Stimulated activated CD4-positive, alpha-beta T cell treated with anti-CD3 and anti-CD28 coated beads, Interleukin-2, amount 100 ng/mL, for 24 hours (primary cell): ENCODE measurements at places on chromosomes 16 and 17.
A peak's percentile ranks its signal among the peaks of the same experiment; 100 is the strongest.

- DNase-seq: no peak
Observed at GRCh38 chr17:38435795-38436194, 7.5 kb downstream of the ARHGAP23 start.

- DNase-seq: no peak
Observed at GRCh38 chr17:77807051-77807745, 151.3 kb upstream of the TNRC6C start.

GRCh38 chr17:21262259-21262993 lies 9.2 kb upstream of the NATD1 start:
- DNase-seq: no peak

GRCh38 chr17:50046179-50046578 lies 9.7 kb upstream of the ITGA3 start:
- no peak for DNase-seq

- no peak for DNase-seq
Observed at GRCh38 chr17:35668802-35669201, 62.6 kb upstream of the RASL10B start.

DNA sequence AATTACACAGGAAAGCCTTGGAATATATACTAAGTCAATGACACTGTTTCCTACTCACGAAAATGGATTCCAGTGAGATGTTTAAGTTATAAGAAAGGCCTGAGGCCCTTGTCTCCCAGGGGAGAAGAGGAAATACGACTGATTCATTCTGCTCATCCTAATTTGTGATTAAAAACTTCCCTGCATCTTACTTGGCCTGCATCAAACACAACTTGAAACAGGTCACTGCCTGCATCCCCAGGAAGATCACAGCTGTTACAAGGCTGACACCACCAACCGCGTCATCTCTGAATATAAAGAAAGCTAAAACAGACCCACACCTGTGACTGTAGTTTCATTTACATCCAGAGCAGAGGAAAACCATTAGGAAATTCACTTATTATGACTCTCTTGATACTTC lies 121.9 kb downstream of the DNAH3 start:
- DNase-seq: no peak

- no peak for DNase-seq
Observed at GRCh38 chr17:10600571-10600970, 51.1 kb upstream of the MYH2 start.

DNA sequence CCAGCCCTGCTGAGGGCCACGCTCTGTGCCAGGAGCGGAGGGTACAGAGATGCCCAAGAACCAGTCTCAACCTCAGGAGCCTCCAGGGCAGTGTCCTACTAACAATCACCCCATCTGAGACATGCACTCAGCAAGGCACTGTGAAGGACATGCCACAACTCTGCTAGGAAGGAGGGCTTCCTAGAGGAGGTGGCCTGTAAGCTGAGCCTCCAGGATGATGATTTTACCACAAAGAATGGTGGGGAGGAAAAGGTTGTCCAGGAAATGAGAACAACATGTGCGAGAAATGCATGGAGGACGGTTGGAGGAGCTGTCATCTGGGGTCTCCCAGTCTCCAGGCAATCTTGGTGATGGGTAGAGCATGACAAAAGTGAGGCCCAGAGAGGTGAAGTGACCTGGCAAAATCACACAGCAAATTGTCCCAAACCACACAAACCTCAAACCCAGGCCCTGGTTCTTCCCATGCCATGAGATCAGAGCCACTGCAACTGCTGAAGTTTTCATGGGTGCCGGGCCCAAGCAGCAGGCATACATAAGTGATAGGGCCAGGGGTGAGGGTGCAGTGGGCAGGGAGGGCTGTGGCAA lies 30.5 kb downstream of the CNGB1 start:
- DNase-seq: no peak

- DNase-seq: peak; percentile 29
Observed at GRCh38 chr16:24253192-24253591, 2.9 kb upstream of the CACNG3 start.

DNA sequence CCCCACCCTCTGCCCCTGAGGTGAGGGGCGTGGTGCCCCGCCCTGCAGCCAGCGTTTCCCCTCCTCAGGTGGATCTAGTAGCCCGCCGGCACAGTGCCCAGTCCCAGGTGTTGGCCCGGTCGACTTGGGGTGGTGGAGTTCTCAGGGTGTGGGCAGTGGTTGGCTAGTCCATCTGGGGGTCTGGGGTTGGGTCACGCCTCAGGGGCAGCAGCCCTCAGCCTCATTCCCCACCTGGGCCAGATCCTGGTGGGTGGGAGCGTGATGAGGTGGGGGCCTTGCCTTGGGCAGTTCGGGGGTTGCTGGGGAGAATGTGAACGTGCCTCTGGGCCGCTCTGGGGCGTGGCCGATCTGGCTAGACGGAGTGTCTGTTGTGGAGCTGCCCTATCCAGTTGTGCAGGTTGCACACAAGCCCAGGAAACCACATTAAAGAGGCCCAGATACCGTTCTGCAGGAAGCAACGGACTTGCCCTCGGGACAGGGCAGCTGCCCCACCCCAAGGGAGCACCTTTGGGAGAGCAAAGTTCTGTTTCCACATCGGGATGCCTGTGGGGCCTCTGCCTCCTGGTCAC lies 32.0 kb downstream of the GSE1 start:
- DNase-seq: no peak

GRCh38 chr17:3544365-3544764 lies 13.2 kb downstream of the TRPV3 start:
- no peak for DNase-seq

- DNase-seq: no peak
Observed at GRCh38 chr16:1913327-1914083, 4.7 kb downstream of the HS3ST6 start.

GRCh38 chr17:680529-680928 lies 34.1 kb downstream of the VPS53 start:
- no peak for DNase-seq

DNA sequence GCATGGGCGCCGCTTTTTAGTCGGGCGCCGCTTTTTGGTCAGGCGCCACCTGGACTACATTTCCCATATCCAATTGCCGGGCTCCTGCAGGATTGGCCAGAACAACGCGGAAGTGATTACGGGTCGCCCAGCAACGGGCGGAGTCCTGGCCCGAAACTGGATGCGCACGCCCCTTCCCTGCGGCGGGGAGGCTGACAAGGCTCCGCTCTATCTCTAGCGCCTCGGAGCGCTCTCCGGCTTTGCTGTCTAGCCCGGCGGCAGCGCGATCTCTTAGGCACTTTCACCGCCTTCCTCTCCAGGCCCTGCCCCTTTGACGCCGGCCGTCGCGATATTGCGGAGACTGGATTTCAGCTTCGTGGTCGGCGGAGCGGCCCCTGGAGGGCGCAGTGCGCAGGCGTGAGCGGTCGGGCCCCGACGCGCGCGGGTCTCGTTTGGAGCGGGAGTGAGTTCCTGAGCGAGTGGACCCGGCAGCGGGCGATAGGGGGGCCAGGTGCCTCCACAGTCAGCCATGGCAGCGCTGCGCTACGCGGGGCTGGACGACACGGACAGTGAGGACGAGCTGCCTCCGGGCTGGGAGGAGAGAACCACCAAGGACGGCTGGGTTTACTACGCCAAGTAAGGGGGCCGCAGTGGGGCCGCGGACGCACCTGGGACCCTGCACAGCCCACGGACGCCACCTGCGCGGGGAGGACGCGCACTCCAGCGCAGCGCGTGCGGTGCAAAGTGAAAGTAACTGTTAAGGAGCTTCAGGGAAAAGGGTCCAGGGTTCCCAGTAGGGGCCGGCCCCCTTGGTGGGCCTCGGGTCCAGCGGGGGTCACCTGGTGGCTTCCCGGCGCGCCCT lies at the start of gene WWOX:
Gene WWOX, plus strand, starts transcription at position 384 of the 841 bp plus-strand sequence.
- peak; percentile 93 for DNase-seq

DNA sequence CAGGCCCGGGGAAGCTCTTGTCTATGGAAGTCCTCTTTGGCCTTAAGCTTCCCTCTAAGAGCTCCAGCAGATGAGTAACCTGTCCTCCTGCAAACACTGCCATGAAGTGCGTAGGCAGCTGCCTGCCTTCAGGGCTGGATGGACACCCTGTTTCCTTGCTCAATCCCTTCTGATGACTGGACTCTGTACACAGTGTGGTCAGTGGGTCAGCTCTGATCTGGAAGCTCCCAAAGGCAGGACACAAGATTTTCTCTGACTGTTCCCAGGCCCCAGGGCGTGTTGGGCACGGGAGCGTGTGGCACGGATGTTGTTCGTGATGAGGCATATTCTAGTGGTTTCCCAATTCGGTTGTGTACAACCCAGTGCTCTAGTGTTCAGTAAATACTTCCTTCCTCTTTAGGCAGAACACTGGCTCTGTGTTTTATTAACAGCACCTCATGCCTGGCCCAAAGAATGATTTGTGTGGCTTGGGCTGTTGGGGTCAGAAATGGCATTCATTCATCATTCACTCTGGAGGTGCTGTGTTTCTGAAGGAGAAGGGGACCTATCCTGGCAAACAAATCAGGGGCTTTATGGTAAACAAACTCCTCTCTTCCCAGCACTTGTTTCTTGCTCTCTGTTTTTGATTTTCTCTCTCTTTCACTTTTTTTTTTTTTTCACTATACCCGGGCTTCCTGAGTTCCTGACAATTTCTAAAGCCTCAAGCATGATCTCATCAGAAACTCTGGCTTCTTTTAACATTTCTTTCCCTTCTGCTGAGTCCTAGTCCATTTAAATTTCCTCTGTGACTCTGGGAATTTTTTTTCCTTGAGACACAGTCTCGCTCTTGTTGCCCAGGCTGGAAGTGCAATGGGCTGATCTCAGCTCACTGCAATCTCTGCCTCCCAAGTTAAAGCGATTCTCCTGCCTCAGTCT lies 12.0 kb upstream of the RNF157 start:
- peak; percentile 46 for DNase-seq

GRCh38 chr17:66459811-66460270 lies 157.4 kb downstream of the PRKCA start:
- DNase-seq: no peak

GRCh38 chr16:89907055-89907814 lies 11.4 kb upstream of the MC1R start:
- no peak for DNase-seq

DNA sequence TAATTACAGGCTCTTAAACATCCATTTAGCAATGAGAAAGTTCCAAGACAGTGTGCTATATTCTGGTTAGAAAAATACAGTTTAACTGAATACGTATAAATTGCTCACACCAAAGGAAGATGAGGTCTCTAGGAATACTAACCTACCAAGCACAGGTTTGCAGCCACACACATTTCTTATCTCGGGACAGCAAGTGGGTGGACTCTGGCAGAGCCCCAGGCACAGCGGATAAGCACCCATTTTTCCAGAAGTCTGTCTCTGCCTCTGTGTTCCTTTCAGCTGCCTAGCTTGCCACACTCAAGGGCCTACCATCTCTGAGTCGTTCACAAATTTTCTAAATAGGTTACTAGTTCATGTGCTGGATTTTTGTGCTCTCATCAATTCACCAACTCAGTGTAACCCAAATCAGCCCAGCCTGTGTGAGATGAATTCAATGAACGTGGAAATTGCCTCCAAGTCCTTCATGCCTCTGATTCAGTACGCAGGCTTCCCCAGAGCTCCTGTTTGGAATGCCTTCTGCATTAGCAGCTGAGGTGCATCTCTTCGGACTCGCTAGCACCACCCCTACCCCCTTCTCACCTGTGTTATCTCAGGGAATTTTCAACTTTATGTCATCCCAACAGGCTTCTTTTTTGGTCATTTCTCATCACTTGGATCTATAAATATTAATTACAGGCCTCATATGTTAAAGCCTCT lies 581.0 kb upstream of the CDH11 start:
- DNase-seq: no peak

DNA sequence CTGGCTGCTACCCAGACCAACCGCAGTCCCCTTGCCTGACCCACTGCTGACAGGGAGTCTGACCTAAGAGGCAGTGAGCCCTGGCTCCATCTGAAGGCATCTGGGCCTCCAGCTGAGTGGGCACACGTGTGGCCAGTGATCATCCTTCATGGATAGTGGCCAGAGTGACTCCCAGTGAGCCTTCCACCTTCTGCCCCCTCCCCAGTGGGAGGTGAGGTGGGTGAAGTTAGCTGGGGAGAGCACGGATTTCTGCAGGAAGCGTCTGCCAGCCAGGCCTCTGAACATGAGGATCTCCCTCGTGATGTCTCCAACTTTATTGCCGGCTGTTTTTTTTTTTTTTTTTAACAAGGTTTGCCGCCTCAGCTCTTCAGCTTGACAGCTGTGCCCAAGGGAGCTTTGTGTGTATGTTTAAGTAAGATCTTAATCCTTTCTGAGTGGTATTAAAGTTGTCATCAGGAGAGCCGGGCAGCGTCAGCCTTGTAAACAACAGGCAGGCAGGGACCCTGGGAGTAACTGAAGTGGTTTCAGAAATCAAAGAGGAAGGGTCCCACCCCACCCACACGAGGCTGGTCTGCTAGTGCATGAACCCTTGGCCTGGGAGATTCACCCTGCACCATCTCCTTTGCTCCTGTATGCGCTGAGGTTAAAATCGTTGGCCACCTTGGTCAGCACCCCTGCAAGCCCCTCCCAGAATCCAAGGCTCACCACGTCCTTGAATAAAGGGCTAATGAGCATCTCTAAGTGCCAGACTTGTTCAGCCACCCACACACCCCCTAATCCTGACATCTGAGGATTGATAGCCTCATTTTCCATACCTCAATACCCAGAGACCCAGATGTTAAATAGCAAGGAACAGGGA lies 33.3 kb downstream of the RHBDL3 start:
- no peak for DNase-seq

DNA sequence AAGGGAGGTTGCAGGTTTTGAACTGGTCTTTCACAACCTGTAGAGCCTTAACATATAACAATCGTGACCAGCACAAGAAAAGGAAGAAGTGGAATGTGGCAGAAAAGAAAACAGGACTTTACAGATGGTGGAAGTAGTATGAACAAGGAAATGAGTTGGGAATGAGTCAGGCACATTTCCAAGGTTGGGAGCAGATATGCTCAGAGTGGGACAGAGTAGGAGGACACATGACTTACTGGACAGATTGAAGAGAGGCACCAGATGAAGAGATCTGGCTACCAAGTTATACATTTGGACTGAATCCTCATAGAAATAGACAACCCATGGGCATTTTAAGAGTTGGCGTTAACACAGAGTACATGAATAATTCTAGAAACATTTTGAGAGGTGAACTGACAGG lies 95.3 kb downstream of the ZNF18 start:
- no peak for DNase-seq
